Breast epithelium (tissue), 4 donors: ENCODE measurements at places on chromosomes 5 and 9.

DNA sequence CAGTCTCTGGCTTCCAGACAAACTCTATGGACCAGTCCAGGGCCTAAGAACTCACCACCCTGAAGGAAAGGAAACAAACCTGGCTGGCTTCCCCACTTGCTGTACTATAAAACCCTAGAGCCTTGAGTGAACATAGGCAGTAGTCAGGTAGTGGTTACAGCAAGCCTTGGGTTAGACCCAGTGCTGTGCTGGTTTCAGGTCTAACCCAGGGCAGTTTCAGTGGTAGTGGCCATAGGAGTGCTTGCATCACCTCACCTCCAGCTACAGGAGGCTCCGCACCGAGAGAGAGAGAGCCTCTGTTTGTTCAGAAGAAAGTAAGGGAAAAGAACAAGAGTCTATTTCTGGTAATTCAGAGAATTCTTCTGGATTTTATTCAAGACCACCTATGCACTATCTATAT lies 714.1 kb upstream of the CDH10 start:
- no peak overlapping the region for H3K27ac ChIP-seq
- H3K4me1 ChIP-seq: no peaks in the 10 kb centered on the region
- no peak overlapping the region for H3K4me3 ChIP-seq
- no peaks in the 10 kb centered on the region for H3K27me3 ChIP-seq
- H3K36me3 ChIP-seq: no peaks in the 10 kb centered on the region

- no peak overlapping the region for H3K4me3 ChIP-seq
- H3K4me1 ChIP-seq: no peaks in the 10 kb centered on the region
- no peaks in the 10 kb centered on the region for H3K27me3 ChIP-seq
- no peaks in the 10 kb centered on the region for H3K36me3 ChIP-seq
These were observed 108.5 kb downstream of the ADRB2 start for GRCh38 chr5:148934895-148935400.

DNA sequence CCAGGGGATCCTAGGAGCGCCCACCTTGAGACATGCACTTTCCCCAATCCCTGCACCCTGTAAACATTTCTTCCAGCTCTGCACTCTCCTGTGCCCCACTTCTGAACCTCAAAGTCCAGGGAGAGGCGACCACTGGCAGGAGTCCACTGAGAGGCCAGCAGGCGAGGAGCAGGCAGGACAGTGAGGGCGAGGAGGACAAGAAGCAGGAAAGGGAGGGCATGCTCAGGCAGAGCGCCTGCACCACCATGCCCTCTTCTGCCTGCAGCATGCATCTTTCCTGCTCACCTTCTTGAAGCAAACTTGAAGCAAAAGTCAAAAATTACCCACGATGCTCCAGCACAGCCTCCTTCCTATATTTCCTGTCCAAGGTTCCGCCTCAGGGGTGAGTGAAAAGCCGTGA lies 10.1 kb downstream of the ARSB start:
- H3K4me1 ChIP-seq: no peaks in the 10 kb centered on the region
- no peaks in the 10 kb centered on the region for H3K36me3 ChIP-seq
- no peaks in the 10 kb centered on the region for H3K27me3 ChIP-seq
- DNase-seq: no peak
- H3K27ac ChIP-seq: no peak overlapping the region
- H3K4me3 ChIP-seq: no peak overlapping the region

GRCh38 chr5:94784536-94785505 lies 166.4 kb downstream of the SLF1 start:
- no peak overlapping the region for H3K27ac ChIP-seq
- H3K36me3 ChIP-seq: no peaks in the 10 kb centered on the region
- H3K27me3 ChIP-seq: no peaks in the 10 kb centered on the region
- no peak overlapping the region for H3K4me3 ChIP-seq
- H3K4me1 ChIP-seq: no peaks in the 10 kb centered on the region

- H3K27ac ChIP-seq: no peak overlapping the region
- no peaks in the 10 kb centered on the region for H3K27me3 ChIP-seq
- H3K4me1 ChIP-seq: no peaks in the 10 kb centered on the region
- no peaks in the 10 kb centered on the region for H3K36me3 ChIP-seq
- H3K4me3 ChIP-seq: no peak overlapping the region
These were observed 112.3 kb upstream of the ADAMTSL1 start for GRCh38 chr9:18361646-18362045.

DNA sequence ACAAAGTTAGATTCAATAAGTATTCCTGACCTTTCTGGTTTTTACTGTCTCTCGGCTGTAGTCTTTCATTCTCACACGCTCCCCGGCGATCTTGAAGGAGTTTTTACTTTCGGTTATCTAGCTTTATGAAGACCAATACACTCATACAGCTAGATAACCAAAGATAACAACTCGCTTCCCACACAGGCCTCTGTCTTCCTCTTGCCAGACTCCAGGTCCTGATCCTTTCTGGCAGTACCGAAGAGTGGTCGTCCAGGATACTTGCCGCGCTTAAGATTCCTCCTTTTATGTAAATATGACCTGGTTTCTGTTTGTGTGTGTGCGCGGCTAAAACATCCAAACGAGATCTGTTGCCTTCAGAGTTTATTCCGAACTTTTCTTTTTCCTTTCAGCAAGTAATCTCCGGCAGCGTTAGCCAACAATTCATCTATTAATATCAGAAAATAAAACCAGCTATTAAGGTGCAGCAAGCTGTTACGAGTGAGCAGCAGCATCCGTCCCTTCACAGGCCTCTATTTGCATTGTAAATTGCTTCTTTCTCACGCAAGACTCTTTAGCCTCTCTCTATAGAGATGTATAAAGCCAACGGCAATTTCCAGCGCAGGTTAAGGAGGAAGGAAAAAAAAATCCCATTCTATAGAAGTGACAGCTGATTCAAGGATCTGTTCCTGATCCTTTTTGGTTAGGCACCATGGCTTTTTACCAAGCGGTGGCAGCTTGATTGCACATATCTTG lies 216.1 kb downstream of the MEF2C start:
- H3K4me1 ChIP-seq: no peaks in the 10 kb centered on the region
- H3K4me3 ChIP-seq: peak overlapping the region; percentile 30
- DNase-seq: no peak
- no peak overlapping the region for H3K27ac ChIP-seq

DNA sequence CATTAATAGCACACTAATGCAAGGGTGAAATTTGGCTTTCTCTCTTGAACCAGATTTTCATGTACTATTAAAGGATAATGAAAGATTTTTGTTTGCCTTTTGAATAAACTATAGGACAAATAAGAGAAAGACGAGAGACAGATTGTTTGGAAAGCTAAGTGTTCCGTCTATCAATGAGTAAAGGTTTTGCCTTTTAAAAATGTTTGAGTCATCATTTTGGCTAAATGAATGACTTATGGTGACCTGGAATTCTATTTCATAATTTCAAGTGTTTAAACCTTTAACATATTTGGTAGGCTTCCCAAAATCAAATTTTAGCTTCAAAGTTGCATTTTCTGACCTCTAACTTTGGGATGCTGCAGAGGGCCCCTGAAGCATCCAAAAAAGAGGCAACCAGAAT lies 145.2 kb downstream of the SLC25A46 start:
- no peaks in the 10 kb centered on the region for H3K36me3 ChIP-seq
- H3K4me3 ChIP-seq: no peak overlapping the region
- no peaks in the 10 kb centered on the region for H3K4me1 ChIP-seq

DNA sequence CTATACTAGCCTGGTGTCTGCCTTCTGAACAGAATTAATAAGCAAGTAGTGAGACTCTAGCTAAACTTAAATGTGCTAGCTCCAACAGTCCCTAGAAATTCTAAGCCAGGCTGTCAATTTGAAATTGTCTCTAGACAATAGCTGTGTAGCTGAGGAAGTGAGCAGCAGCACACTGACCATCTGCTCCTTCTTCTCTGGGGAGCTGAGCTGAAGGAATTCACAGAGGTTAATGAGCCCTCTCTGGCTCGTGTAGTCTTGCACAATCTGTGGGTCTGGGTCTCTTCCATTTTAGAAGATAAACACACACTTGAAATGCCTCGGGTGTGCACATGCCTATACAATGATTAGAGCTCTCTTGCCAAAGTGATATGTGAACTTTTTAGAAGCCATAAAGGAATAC lies 63.5 kb upstream of the BARX1 start:
- no peaks in the 10 kb centered on the region for H3K4me1 ChIP-seq
- no peaks in the 10 kb centered on the region for H3K36me3 ChIP-seq
- H3K4me3 ChIP-seq: no peak overlapping the region
- DNase-seq: no peak
- H3K27ac ChIP-seq: no peak overlapping the region

GRCh38 chr9:126378761-126379160 lies 52.1 kb downstream of the MVB12B start:
- no peak for DNase-seq
- H3K27ac ChIP-seq: no peak overlapping the region
- no peaks in the 10 kb centered on the region for H3K27me3 ChIP-seq
- no peak overlapping the region for H3K4me3 ChIP-seq
- H3K36me3 ChIP-seq: no peaks in the 10 kb centered on the region

- DNase-seq: no peak
- no peak overlapping the region for H3K27ac ChIP-seq
- H3K4me3 ChIP-seq: no peak overlapping the region
- H3K36me3 ChIP-seq: no peaks in the 10 kb centered on the region
- H3K27me3 ChIP-seq: no peaks in the 10 kb centered on the region
- no peaks in the 10 kb centered on the region for H3K4me1 ChIP-seq
These were observed 19.4 kb upstream of the LRRC14B start for GRCh38 chr5:171801-172331.

- no peak for DNase-seq
- H3K27ac ChIP-seq: no peak overlapping the region
- H3K36me3 ChIP-seq: peaks cover 5% of the 10 kb centered on the region
- H3K4me3 ChIP-seq: no peak overlapping the region
- H3K27me3 ChIP-seq: no peaks in the 10 kb centered on the region
These were observed 18.7 kb upstream of the C5orf34 start for GRCh38 chr5:43533646-43534045.

DNA sequence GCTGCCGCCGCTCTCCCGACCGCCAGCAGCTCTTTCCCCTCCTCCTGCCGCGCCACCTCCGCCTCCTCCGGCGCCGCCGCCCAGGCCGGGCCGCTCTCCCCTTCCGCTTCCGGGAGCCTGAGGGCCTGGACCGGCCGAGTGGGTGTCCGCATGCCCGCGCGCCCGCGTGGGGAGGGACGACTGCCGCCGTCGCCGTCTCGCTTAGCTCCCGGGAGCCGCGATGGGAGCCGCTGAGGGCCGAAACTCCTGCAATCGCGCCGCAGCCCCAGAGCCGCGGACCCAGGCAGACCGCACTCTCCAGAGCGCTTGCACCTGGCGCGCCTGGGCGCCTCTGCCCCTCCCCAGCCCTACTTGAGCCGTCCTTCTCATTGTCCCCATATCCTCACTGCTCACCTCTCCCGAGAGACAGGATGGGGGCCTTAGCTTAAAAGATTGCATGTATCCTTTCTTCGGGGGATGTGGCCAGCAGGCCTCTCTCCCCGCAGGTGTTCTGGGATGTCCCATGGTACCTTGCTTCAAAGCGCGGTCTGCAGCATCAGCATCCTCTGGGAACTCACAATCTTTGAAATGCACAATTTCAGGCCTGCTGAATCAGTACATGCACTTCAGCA lies at the start of gene ZDHHC21:
TSS of gene ZDHHC21 (minus strand) at position 182 of the 611 bp plus-strand sequence. CDS start 19,092 bp downstream, outside the sequence.
- no peaks in the 10 kb centered on the region for H3K36me3 ChIP-seq
- peak within 1 kb of the TSS; percentile 83 for H3K27ac ChIP-seq
- H3K27me3 ChIP-seq: no peaks in the 10 kb centered on the region
- H3K4me3 ChIP-seq: peak within 1 kb of the TSS; percentile 86
- no peaks in the 10 kb centered on the region for H3K4me1 ChIP-seq

DNA sequence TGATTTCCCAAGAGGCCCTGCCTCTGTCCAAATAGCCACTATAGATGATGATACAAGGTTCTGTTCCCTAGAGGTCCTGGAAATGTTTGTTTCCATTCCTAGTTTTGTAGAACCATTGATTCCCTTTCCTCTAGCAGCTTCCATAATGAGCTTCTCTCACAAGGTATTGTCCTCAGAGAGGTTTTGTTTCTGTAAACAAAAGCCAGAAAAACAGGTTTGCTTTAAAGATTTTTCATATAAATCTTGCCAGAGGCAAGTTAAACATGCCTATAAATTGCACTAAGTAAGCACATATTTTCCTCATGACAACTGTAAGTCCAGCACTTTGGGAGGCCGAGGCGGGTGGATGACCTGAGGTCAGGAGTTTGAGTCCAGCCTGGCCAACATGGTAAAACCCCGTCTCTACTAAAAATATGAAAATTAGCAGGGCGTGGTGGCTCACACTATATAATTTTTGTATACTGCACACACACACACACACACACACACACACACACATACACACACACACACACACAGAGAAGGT lies 1787.7 kb downstream of the EFNA5 start:
- no peak overlapping the region for H3K27ac ChIP-seq
- no peaks in the 10 kb centered on the region for H3K27me3 ChIP-seq
- H3K4me3 ChIP-seq: no peak overlapping the region
- H3K36me3 ChIP-seq: no peaks in the 10 kb centered on the region

DNA sequence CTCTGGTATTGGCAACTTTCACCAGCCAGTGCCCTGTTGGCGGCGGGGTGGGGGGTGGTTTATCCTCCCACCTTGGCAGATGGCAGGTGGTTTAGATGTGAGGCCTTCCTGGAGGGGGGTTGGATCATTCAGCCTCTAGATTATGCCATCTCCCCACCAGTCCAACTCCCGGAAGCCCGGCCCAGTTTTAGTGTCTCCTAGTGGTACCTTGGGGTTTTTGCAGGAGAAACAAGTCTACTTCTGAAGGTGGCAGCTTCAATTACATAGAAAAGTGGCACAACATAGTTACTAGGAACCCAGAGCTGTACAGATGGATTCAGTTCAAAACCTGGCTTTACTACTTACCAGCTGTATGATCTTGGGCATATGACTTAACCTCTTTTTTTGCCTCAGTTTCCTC lies 11.3 kb downstream of the PRLR start:
- DNase-seq: no peak
- no peak overlapping the region for H3K27ac ChIP-seq
- no peaks in the 10 kb centered on the region for H3K36me3 ChIP-seq
- no peak overlapping the region for H3K4me3 ChIP-seq
- no peaks in the 10 kb centered on the region for H3K27me3 ChIP-seq

GRCh38 chr9:118630931-118631595 lies 738.2 kb downstream of the BRINP1 start:
- DNase-seq: no peak
- H3K4me1 ChIP-seq: no peaks in the 10 kb centered on the region
- H3K4me3 ChIP-seq: no peak overlapping the region
- H3K27ac ChIP-seq: no peak overlapping the region
- no peaks in the 10 kb centered on the region for H3K36me3 ChIP-seq
- no peaks in the 10 kb centered on the region for H3K27me3 ChIP-seq

GRCh38 chr9:137107312-137107921 lies 7.1 kb downstream of the DPP7 start:
- H3K4me1 ChIP-seq: no peaks in the 10 kb centered on the region
- no peaks in the 10 kb centered on the region for H3K27me3 ChIP-seq
- no peak for DNase-seq
- H3K27ac ChIP-seq: no peak overlapping the region
- no peak overlapping the region for H3K4me3 ChIP-seq

GRCh38 chr5:95042037-95042436 lies 242.9 kb downstream of the MCTP1 start:
- no peaks in the 10 kb centered on the region for H3K36me3 ChIP-seq
- H3K27ac ChIP-seq: no peak overlapping the region
- no peaks in the 10 kb centered on the region for H3K4me1 ChIP-seq
- no peaks in the 10 kb centered on the region for H3K27me3 ChIP-seq
- DNase-seq: no peak
